ENCODE measurements at places on chromosomes 16 and 17.

DNA sequence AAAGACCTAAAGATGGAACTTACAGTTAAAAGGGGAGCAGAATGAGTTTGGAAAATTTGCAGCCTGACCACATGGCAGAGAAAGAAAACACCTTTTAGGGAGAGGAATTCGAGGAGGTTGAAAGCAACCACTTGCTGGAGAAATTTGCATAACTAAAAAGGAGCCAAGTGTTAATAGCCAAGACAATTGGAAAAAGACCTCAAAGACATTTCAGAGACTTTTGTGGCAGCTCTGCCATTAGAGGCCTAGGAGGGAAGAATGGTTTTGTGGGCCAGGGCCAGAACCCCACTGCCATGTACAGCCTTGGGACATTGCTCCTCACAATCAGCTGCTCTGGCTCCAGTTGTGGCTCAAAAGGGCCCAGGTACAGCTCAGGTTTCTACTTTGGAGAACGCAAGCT is 338.5 kb downstream of the UTP18 start:
- DNase-seq: no peak

GRCh38 chr16:31561426-31562233 is 33.9 kb downstream of the AHSP start:
- no peak for DNase-seq

DNA sequence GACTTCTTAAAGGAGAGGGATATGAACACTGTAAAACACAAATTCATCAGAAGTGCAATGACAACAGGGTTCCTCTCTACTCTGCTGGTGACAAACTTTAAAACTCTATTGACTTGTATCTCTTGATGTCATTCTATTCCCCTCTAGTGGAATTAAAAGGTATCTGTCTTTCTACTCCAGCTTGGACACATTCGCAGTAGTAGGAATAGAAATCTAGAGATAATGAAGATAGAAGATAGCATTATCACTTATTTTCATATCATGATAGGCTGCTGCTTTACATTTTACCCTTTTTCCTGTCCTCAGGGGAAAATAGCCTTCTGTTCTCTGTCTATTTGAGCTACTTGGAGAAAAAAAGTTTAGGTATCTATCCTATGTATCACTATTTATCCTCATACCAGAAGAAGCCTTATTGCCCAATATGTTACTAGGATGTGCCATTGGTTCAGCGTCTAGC is 209.6 kb upstream of the CACNG5 start:
- DNase-seq: no peak

DNA sequence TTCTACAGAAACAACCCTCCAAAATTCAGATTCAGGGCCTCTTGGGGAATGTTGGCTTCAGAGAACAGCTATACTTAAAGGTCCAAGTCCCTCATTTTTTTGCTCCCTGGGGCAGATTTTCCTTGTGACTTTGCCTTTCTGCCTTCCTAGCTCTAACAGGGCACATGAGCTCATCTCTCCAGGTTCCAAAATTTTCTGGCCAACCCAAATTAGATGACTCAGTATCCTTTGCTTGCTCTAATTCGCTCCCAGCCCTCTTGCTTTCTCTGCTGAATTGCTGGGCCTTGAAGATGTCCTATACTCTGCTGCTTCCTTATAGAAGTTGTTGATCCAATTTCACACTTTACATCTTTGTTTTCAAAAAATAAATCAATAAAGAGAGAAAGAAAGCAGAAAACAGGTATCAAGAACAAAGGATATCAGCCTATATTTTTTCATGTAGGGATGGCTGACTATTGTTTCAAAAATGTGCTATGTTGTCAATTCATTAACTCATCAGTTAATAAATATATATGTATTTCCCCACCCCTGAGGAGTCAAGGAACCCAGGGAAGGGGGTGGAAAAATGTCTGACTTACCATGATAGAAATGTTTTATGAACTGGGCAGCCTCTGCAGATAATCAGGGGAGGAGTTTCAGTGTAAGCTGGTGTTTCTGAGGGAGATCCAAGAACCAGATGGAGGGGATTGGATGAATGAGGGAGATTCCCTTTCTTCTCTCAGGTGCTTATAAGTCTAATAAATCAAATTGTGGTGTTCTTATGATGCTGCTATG is 1.0 kb upstream of the KRTAP4-2 start:
- no peak for DNase-seq

DNA sequence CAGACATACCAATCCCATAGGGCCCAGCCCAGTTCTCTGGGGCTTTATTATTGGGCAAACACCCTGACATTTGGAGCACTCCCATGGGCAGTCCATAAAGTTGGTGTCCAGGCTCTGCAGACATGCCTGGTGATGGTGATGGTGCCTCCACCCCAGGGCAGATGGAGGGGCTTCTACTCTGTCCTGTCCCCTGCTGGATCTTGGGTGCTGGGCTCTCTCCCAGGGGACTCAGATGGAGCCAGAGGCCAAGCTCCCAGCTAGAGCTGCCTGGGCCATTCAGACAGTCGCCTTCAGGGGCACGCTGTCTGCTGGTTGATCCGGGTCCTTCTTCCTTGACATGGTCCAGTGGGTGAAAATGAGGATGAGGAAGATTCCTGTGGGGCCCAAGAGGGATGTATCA is 10.6 kb downstream of the CDH16 start:
- DNase-seq: no peak

GRCh38 chr17:57226793-57227192 is 29.5 kb upstream of the MSI2 start:
- no peak for DNase-seq

GRCh38 chr16:4745274-4745569 is 10.9 kb downstream of the DNAAF8 start:
- no peak for DNase-seq

Measured in stimulated activated CD8-positive, alpha-beta memory T cell treated with anti-CD3 and anti-CD28 coated beads, Interleukin-4, amount 100 ng/mL, for 48 hours (primary cell).